Stimulated activated CD4-positive, alpha-beta T cell treated with anti-CD3 and anti-CD28 coated beads, Interleukin-15, amount 100 ng/mL, for 24 hours (primary cell): ENCODE measurements at places on chromosomes 4 and X.

DNA sequence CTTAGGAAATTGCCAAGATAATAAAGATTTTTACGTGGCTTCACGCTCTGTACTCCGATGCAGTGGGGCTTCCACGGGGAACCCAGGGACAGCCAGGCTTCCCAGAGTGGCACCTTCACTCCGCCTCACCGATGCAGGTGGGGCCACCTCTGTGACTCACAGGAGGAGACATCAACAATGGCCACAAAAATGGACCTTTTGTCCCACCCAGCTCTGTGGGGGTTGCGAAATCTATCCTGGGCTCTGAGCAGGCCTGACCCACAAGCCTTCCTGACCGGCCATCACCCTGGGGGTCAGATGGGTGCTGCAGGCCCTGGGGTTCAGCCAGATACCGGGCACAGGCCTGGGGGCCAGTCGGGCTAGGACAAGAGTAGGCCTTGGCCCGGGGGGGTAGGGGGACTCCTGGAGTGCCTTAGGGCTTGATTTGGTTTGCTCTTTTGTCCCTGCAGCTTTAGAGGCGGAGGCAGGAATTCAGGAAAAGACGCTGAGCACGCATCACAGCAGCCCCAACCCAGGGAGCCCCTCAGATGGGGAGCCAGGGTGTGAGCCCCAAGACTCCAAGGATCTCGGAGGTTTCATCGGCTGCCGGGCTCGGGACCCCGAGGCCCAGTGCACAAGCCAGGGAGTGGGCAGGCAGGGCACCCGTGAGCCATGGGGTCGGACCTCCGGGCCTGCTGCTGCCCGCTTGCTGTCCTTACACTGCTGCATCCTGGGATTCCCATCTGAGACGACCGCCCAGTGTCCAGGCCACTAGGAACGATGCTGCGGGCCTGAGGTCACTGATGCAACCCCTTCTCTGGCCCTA is 136.5 kb upstream of the NKX1-1 start:
- no peak for DNase-seq

GRCh38 chr4:112956484-112956896 is 93.0 kb upstream of the ANK2 start:
- no peak for DNase-seq

- DNase-seq = no peak
Observed at GRCh38 chrX:13305108-13305507, 14.7 kb downstream of the ATXN3L start.

DNA sequence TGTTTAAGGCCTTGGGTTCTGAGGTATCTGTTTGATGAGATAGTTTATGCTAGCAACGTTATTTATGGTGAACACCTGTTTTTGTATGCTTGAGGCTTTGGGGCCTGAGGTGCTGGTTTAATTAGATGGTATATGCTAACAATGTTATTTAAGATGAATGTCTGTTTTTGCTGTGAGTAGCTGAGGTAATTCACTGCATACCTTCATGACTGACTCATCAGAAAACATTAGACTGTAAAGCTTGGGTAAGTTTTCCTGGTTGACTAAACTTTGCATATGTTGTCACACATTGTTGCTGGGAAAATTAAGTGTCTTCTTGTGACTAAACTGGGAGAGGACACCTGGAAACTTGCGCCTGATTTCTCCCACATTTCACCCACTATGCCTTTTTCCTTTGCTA is 1026.6 kb downstream of the RAPGEF2 start:
- DNase-seq = no peak

- no peak for DNase-seq
Observed at GRCh38 chr4:97582890-97583289, 560.4 kb downstream of the STPG2 start.

- no peak for DNase-seq
Observed at GRCh38 chr4:141425124-141425523, 204.4 kb downstream of the ZNF330 start.

DNA sequence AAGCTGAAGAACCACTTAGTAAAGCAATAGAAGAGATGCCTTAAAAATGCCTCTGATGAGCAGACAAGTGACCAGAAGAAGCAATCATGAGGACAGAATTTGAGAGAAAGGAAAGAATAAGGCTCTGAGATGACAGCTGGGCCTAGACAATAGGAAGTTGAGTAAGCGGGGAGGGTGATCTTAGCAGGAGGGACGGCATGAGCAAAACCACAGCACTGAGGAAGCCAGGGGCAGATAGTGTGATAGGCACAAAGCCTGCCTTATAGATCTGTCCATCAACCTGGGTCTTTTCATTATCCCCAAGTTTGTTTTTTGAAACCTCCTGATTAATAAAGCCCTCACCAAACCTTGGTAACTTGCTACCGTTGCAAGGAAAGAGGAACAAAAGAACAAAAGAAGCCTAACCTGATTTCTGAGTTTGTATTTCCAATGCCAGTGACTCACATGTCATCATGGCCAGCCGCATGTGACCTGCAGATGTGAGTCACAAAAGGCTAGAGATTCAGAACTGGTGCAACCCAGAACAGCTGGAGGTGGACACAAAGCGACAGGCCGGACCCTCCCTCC is 55.7 kb upstream of the PPARGC1A start:
- no peak for DNase-seq

GRCh38 chrX:119226446-119226845 is 9.6 kb upstream of the PGRMC1 start:
- no peak for DNase-seq

GRCh38 chrX:13373431-13374187 is 53.8 kb upstream of the ATXN3L start:
- DNase-seq = peak; percentile 3

DNA sequence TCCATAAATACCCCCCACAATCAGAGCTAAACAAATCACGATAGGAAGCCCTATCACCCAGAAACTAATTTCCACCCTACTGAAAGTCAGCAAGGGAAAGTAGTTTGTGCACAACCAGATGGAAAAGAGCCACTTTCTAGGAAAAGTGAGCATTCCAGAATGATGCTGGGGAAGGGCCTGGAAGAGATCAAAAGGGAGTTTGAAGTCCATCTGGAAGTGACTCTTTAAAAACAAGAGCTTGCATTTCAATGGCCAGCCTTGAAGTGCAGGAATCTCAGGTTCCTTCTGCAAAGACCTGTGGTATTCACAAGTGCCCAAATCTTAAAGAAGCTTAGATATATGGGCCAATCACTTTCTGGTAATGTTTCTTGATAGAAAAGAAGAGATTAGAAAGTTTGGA is 97.0 kb upstream of the LDB2 start:
- DNase-seq = no peak
